ENCODE measurements at places on chromosomes 1 and 21.

DNA sequence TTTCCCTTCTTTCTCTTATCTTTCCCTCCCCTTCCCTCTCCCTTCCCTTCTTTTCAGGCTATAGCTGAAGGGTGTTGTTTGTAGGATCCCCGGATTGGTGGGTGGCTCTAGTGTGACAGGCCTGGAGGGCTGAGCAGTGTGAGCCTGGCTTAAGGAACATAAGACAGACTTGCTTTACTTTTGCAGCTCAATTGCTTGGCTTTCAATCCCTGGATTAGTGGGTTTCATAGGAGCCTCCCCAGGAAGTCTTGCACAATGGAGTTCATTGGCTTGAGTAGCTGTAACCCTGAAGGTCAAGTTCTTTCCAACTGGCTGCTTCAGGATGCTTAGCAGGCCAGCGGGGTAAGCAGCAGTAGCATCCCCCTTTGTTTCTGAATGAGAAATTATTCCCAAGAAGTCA, 126.7 kb downstream of the CAMTA1 start:
- no peak for DNase-seq

DNA sequence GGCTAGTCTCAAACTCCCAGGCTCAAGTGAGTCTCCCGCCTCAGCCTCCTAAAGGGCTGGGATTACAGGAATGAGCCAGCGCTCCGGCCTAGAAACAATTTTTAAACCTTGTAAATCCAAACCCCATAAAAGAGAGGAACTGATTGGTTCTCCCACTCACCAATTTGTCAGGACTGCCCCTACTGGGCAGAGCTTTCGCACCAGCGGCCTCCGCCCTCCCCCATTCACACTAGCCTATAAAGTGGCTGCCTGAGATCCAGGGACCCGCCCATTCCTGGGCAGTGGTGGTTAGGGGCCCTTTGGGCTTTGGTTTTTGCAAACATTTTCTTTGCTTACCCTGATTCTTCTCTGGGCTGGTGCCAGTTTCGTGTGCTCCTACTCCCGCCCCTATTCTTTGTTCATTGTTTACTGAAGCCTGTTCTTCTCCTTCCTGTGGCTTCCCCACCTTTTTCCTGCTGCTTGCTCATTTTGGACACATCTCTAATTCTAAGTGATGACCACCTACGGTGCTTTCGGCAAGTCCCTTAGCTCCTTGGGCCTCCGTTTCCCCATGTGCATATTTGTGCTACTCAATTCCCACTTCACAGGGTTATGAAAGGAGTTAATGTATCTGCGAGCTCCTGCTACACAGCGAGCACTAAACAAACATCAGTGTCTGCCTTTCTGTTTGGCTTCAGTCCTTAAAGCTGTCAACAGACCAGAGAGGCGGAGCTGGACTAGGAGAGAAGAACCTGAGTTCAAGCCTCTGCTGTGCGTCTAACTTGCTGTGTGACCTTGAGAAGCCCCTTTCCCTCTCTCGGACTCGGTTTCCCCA, 39.8 kb upstream of the CLIC4 start:
- no peak for DNase-seq

DNA sequence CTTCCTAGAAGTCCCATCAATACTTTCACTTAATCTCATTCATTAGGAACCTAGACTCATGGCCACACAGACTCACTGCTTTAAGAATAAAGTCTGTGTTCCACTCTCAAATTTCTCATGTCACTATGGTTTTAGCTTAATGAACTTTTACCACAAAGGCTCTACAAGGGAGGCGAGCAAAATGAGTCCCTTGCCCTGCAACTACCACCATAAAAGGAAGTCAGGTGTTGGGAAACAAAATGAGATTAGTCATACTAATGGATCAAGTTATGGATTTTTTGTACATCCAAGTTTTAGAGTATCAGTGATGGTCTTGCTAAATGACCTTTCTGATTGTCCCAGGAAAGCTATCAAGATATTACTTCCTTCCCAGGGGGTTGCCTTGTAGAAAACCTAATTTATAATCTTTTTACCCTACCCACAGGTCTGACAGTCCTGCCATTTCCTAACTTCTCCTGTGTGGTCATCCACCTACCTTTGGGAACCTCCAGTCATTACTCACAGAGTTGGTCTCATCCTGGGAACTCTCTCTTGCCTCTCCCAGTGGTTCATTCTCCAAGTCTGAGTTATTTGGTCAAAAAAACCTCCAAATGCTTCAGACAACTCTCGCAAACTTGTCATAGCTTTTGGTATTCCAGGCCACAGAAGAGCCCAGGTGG, 51.8 kb upstream of the SLC16A1 start:
- no peak for DNase-seq

DNA sequence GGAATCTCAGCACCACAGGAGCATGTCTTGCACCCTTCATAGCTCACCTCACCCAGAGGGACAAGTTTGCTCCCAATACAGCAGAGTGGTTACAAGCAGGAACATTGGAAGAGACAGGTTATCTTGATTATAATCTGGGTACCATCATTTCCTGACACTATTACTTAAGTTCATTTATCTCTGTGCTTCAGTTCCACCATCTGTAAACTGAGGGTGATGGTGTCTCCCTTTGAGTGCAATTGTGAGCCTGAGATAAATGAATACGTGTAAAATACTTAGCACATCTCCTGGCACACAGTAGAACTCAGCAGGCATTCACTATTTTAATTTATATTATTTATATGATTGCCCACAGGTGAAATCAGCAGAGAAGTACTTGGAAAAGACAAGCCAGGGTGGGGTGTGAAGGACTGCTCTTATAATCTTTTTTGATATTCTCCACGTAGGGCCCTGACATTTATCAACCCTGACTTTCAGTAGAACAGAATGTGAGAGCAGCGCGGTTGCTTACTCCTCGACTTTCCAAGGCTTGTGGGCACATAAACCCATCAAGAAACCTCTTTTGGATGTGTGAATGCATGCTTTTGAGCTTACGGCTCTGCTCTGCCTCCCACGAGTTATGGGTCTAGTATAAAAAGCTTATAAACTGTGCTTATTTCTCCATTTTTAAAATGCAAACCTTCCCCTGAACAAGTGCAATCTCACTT, 34.9 kb downstream of the DUSP10 start:
- no peak for DNase-seq

DNA sequence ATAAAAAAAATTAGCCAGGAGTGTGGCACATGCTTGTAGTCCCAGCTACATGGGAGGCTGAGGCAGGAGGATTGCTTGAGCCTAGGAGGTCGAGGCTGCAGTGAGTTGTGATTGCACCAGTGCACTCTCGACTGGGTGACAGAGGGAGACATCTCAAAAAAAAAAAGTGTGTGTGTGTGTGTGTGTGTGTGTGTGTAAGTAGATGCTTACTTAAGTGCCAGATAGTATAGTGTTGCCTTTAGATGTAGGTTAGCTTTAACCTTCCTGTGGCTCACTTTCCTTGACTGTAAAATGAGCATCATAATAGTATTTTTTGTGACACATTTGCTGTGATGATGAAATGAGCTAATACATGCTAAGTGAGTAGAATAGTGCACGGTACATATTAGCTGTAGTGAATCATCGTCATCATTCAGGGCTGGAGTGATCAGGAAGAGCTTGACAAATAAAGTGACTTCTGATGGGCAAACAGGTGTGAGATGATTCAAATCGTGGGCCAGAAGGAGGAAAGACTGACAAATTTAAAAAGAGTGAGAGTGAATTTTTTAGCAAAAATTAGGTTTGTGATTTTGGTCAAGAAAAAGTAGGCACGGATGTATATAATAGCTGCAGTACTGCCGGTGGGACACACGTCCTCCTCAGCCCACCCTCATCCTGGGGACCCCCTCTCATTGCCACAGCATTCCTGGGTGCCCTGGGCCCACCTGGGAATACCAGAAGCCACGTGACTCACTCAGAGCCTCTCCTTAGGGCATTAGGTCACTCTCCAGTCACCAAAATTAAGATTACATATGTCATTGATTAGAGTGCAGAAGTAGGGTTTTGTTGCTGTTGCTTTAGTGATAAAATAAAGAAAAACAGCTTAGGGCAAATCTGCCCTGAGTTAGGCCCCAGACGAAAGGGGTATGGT, 33.9 kb downstream of the EIF2D start:
- no peak for DNase-seq

DNA sequence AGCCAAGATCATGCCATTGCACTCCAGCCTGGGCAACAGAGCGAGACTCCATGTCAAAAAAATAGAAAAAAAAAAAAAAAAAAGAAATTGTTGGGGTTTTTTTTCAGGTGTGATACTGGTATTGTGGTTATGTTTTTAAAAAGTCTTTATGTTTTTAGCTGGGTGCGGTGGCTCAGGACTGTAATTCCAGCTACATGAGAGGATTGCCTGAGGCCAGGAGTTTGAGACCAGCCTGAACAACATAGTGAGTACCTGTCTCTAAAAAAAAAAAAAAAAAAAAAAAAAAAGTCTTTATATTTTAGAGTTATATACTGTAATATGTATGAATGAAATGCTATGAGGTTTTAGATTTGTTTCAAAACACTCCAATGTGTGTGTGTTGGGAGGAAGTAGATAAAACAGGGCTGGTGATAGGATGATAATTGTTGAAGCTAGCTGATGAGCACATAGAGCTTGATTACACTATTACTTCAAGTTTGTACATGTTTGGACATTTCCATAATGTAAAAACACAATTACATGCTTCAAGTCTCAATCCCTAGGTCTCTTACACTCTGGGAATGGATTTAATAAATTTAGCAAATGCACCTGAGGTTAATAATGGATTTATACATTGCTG, 30.2 kb upstream of the ATP5PO start:
- DNase-seq, result no peak

DNA sequence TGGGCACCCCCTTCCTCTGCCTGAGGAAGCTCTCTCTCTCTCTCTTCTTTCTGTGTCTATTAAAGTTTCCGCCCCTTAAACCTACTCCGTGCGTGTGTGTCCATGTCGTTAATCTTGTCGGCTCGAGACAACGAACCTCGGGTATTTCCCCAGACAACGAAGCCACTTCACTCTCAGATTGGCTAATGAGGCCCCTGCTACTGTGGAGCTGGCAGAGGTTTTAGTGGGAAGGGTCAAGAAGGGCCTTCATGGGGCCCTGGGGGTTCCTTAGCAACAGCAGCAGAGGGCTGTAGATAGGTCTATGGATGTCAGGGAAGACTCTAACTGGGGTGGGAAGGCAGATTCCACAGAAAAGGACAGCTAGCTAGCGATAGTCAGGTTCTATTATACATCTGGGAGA, 239.8 kb upstream of the RAB4A start:
- DNase-seq, result no peak

All from Kasumi-1 (cell line).